ENCODE measurements at places on chromosomes 5 and 9. TPM values are rescaled to one million over a fixed set of nuclear protein-coding genes. Genes with fewer than 3 reads are reported as not detected.

The PCDHGB6 gene
- 4.2 TPM for total RNA-seq

DNA sequence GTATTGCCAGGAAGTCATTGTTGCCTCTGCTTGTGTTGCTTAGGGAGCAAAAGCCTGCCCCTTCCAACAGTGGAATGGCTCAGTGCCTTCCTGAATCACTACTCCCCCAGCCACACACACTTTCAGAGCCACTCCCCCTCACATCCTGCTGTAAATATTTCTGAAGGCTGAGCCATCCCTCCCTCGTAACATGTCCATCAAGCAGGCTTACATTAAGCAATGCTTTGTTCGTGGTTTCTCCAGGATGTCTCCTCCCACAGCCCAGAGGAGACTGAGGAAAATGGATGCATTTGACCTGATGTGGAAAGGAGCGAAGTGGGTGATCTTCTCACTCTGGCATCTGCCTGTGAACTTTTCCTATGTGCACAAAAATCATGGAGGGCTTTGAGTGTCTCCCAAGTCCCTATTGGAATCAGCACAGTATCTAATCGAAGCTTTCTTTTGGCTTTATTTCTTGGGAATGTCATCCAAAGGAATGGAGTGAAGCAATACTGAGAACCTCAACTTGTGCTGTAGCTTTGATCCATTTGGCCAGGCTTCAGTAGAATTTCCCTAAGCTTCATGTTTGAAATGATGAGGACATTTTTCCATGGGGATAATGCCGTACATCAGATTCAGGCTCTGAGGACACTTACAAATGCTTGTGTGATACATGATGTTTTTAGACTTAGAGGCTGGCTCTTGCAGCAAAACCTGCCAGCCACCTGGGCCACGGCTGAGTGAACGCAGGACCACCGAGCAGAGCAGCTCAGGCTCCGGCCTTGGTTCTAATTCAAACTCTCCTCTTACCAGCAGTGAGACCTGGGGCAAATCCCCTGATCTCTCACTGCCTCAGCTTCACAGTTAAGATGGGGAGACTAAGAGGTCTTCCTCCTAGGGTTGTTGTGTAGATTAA, 389.1 kb downstream of the ENC1 start:
- DNase-seq = peak; percentile 95

The EQTN gene
- total RNA-seq = not detected

The PAPPA gene
- 104 TPM for total RNA-seq

The PTRH1 gene
- 11.7 TPM for total RNA-seq

- DNase-seq = no peak
Observed at GRCh38 chr5:167936022-167936421, 355.4 kb upstream of the WWC1 start.

The GARIN3 gene
- total RNA-seq = not detected

The ANKRD18A gene
- under 0.01 TPM for total RNA-seq

DNA sequence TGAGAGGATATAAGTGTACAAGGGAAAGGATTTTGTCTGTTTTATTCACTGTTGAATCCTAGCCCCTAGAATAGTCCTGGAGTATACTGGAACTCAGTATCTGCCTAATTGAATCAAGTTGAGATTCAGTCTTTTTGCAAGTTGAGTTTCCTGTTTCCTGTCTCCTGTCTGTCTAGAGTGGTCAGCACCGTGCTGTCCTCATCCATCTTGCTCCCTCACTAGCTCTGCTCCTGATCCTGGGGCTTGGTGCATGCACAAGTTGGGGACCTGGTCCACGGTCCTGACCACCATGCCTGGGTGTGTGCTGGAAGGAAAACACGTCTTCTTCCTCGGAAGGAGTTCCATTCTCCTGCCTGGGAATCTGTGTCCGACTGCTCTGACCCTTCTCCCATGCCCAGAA, 3.2 kb downstream of the IL5 start:
- no peak for DNase-seq

DNA sequence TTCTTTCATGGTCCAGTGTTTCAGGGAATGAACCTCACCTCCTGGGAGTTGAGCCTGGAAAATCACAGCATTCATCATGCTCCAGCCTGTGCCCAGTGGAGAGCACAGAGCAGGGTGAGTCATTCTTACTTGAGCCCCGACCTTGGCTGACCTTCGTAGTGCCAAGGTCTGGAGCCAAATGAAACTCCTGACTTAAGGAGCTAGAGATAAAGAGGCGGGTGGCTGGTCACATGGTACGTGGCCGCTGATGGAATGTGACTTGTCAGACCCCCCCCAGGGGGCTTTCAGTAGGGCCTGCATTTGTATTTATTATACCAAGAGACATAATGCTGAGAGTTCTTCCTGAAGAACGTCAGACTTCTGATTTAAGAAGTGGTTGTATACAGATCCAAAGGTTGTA, 15.0 kb upstream of the PIP5K1B start:
- peak; percentile 36 for DNase-seq

DNA sequence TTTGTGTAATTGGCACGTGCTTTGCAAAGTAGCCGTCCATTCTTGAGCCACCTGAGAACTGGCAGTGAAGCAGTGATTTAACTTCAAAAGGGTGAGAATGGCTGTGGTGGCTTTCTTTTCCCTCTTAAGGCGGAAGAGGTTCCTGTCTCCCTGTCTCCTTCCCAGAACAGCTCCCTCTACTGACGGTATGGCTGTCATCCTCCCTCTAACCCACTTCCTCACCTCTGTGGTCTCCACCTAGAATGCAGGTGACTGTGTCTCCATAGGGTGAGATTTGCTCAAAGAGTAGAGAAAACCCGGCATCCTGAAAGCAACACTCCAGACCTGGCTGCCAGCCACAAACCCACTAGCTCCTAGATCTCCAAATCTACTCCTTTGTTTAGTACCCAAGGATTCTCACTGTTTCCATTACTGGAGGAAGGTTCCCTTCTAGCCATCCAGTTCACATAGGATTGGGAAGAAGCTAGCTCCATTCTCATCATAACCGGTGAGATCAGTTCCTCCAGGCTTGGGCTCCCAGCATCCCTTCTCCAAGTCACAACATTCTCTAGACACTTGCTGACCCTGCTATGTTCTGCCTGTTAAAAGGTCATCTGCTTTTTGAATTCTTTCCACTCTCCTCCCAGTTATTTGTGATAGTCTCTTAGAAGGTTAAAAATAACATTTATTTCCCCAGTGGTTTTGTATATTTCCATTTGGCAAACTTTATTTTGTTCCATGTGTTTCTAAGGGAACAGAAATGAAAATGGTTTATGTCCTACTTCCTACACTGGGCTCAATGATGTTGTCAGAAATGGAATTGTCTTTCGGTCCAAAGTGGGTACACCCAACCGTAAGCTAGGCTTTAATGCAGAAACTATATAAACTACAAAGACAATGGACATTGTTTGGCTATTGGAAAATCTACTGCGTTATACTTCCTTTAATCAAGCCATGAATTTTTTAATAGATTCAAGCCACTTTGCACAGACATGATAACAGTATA, 269.4 kb downstream of the CWC27 start:
- no peak for DNase-seq

GRCh38 chr5:146068206-146068605, 37.2 kb downstream of the PLAC8L1 start:
- DNase-seq = no peak

DNA sequence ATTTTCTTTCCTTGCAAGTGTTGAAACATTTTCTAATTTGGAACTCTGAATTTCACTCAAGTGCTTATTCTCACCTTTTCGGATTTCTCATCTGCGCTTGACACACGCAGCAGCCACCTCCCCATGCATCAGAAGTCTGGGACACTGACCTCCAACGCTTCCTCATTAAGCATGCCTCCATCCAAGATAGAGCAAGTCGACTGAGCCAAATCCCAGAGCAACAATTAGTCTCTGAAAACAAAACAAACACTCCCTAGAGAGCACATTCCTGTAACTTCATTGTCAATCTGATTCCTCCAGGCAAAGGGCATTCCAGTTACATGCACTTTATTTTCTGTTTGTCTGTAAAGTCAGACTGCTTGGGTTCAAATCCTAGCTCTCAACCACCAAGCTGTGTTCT, 5.7 kb downstream of the CD180 start:
- no peak for DNase-seq

GRCh38 chr5:73299665-73300336, 126.8 kb downstream of the TMEM174 start:
- DNase-seq = no peak

DNA sequence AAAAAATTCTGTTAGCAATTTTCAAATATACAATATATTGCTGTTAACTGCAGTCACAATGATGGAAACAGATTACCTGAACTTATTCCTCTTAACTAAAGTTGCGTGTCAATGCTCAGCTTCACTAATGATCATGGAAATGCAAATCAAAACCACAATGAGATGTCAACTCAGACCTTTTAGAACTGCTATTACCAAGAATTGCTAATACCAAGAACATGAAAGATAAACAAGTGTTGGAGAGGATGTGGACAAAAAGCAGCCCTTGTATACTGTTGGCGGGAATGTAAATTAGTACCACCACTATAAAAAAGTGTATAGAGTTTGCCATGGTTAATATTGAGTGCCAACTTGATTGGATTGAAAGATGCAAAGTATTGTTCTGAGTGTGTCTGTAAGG, 1409.7 kb upstream of the CDH18 start:
- no peak for DNase-seq

DNA sequence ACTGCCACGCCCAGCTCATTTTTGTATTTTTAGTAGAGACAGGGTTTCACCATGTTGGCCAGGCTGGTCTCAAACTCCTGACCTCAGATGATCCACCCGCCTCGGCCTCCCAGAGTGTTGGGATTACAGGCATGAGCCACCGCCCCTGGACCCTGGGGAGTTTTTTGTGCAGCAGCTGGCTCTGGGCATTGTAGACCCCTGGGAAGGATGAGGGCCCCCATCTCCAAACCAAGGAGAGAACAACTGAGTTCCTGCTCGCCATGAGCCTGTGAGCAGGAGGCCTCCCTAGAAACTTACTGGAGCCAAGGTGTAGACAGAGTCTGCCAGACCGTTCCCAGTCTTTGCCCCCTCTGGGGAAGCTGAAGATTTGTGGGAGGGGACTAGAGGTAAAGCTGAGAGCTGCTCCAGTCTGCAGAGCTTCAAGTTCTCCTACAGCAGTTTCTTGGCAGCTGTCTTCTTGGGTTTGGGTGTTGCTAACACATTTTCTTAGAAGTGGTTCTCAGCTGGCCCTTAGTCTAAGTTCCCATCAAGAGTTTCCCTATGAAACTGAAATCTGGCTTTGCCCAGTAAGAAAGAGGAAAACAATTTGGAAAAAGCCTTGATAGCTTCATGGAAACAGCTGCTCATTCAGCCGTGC, 12.4 kb downstream of the NUDT2 start:
- no peak for DNase-seq

The TJP2 gene
- total RNA-seq = 15.1 TPM

DNA sequence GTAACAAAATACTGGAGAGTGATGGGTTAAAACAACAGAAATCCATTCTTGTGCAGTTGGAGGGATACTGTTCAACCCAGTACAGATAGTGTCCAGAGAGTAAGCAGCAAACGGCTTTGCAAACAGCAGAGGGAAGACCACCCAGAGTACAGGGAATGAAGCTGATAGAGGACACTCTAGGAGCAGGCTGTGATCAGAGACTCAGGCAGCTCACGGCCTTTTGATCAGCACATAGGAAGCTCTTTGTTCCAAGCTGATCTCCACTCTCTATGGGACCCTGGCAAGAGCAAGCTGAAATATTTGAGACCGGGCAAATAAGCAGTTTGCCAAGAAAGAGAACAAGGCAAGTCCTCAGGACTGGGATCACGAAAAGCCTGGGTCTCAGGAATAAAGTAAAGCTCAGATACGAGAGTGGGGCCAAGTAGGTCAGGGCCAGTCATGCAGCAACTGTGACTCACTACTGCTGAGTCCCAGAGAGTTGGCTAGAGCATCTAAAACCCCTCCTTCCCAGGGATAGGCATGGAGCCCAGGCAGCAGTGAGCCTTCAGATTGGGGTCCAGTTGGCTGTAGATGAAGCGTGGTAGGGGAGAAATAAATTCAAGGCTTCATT, 52.4 kb downstream of the MELK start:
- DNase-seq = peak; percentile 69

DNA sequence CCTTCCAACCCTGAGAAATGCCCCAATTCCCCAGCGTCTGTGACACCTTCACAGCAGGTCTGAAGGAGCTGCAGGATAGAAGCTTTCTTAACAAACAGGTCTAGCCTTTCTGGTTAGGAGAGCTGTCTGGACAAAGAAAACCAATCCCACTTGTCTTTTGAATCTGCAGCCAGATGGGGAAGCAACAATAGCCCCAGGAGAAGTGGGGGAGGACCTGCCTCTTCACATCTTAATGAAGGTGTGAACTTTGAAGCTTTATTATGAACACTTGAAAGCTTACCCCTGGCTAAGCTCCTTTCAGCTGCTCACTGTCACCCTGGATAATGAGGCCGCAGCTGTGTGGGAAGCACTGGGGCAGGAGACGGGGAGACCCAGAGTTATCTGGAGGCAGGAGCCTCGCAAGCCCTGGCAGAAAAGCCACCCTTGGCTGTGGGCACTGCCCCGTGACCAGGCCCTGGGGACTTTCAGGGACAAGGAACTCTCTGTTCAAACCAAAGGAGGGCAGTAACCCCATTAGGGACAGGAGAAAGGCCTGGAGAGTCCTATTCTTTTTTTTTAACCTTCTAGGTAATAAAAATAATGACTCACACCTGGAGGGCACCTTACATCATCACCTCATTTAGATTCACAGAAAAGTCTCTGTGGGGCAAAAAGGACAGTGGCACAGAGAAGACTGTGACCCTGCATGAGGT, 151.8 kb upstream of the RAD23B start:
- no peak for DNase-seq

DNA sequence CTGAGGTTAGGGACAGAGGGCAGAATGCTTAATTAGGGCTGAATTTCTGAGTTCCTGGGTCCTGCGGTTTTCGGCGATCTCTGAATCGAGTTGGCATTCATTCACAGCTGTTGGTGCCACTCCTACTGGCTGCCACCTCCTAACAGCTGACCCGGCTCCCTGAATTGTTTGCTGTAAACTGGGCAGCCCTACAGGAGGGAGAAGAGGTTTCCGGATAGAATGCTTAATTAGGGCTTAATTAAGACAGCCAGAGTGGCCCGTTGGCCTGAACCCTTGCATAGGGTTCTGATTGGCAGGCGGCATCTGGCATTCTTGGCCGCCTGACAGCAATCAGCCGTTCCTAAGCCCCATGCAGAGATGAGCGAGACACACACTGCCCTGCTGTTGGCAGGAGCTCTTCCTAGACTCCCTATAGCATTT, 25.7 kb downstream of the FRMPD1 start:
- no peak for DNase-seq

GRCh38 chr9:121613009-121613752, 38.3 kb upstream of the DAB2IP start:
- DNase-seq = peak; percentile 41

GRCh38 chr5:68318955-68319705, 103.6 kb downstream of the PIK3R1 start:
- DNase-seq = peak; percentile 73

- DNase-seq = peak; percentile 30
Observed at GRCh38 chr5:6632324-6632887, 438 bp downstream of the NSUN2 start.
